ENCODE measurements at places on chromosomes 7 and 10.

- no peaks in the 10 kb centered on the region for H3K36me3 ChIP-seq
- no peak for DNase-seq
- no peak overlapping the region for H3K4me3 ChIP-seq
- H3K27ac ChIP-seq, result no peak overlapping the region
These were observed 35.9 kb downstream of the IL6 start for GRCh38 chr7:22762866-22763265.

DNA sequence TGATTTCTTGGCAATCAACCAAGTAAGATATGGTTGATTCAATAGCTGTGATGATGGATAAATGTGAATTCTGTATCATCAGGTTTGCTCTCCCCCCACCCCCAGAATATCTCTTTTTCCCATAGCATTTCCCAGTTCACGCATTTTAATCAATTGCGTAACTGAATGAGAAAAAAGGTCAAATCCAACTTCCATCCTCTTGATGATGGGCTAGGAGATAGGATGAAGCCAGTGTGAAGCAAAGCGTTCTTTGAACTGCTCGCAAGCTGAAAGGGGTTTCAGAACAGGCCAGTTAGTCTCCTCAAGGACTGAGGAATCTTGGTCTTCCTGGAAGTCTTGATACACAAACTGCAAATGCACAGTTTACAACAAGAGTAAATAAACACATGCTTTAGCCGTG, 94.5 kb upstream of the ARMC3 start:
- no peaks in the 10 kb centered on the region for H3K36me3 ChIP-seq
- H3K4me3 ChIP-seq, result no peak overlapping the region

GRCh38 chr10:98172495-98172894, 38.0 kb downstream of the R3HCC1L start:
- no peaks in the 10 kb centered on the region for H3K27me3 ChIP-seq
- no peak overlapping the region for H3K4me3 ChIP-seq
- H3K36me3 ChIP-seq, result no peaks in the 10 kb centered on the region
- peaks cover 1% of the 10 kb centered on the region for H3K4me1 ChIP-seq
- no peak for DNase-seq

DNA sequence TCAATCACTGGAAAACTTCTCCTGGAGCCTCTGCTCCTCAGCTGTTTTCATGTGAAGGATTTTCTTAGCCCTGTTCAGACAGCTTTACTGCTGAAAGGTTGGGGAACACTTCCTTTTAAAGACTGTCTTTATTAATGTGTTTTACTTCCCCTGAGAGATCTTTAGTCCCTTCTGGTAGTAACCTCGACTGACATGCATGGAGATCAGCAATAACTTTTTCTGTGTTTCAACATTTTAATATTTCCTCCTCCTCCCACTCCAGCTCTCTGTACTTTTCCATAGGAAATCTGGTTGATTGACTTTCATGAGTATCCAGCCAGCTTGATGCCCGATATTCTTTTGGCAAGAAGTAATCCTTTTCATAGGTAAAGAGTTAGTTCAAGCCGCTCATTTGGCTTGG, 62.7 kb upstream of the STRIP2 start:
- H3K4me1 ChIP-seq, result no peaks in the 10 kb centered on the region
- DNase-seq, result no peak
- no peak overlapping the region for H3K27ac ChIP-seq
- H3K36me3 ChIP-seq, result no peaks in the 10 kb centered on the region
- no peaks in the 10 kb centered on the region for H3K27me3 ChIP-seq
- no peak overlapping the region for H3K4me3 ChIP-seq

GRCh38 chr10:33263453-33263852, 71.0 kb downstream of the NRP1 start:
- DNase-seq, result no peak
- no peak overlapping the region for H3K27ac ChIP-seq
- no peaks in the 10 kb centered on the region for H3K27me3 ChIP-seq
- H3K4me3 ChIP-seq, result no peak overlapping the region
- no peaks in the 10 kb centered on the region for H3K4me1 ChIP-seq
- H3K36me3 ChIP-seq, result no peaks in the 10 kb centered on the region

DNA sequence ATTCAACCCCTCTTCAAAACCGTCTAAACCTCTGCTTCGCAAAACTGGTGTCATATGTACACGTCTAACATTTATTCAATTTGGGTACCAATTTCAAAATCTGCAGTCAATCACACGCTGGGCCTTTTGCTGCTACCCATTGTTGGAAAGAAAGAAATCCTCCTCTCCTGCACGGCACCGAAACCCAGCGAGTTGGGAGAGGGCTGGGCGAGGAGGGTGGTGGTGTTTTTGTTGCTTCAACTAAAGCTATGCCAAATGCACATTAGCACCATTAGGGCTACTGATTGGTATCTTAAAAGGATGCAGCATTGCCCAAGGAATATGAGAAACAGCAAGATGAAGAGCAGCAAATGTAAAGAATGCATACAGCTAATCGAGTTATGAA, 7.8 kb downstream of the EBF3 start:
- no peak overlapping the region for H3K4me3 ChIP-seq
- no peak overlapping the region for H3K27ac ChIP-seq
- peaks cover 5% of the 10 kb centered on the region for H3K27me3 ChIP-seq
- peaks cover 3% of the 10 kb centered on the region for H3K4me1 ChIP-seq

- peak overlapping the region; percentile 40 for H3K27ac ChIP-seq
- peaks cover 34% of the 10 kb centered on the region for H3K4me1 ChIP-seq
- H3K27me3 ChIP-seq, result no peaks in the 10 kb centered on the region
- no peaks in the 10 kb centered on the region for H3K36me3 ChIP-seq
- no peak for DNase-seq
These were observed 197.0 kb downstream of the PLXNA4 start for GRCh38 chr7:132379292-132379691.

DNA sequence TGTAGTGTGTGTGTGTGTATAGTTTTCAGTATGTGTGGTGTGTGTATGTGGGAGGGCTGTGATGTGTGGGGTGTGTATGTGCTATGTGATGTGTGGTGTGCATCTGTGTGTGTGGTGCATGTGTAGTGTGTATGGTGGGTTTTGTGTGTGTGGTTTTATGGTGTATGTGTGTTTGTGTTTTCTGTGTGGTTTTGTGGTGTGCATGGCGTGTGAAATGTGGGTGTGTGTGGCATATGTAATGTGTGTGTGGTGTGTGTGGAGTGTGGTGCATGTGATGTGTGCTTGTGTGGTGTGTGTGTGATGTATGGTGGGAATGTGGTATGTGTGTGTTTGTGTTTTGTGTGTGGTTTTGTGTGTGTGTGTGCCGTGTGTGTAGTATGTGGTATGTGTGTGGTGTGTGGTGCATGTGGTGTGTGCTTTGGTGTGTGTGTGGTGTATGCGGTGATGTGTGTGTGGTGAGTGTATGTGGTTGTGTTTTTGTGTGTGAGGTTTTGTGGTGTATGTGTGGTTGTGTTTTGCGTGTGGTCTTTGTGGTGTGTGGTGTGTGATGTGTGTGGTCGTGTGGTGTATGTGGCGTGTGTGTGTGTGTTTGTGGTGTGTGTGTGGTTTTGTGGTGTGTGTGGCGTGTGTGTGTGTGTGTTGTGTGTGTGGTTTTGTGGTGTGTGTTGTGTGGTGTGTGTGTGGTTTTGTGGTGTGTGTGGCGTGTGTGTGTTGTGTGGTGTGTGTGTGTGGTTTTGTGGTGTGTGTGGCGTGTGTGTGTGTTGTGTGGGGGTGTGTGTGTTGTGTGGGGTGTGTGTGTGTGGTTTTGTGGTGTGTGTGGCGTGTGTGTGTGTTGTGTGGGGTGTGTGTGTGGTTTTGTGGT, 18.0 kb upstream of the PPP2R2D start:
- peaks cover 2% of the 10 kb centered on the region for H3K4me1 ChIP-seq
- no peaks in the 10 kb centered on the region for H3K36me3 ChIP-seq
- H3K4me3 ChIP-seq, result no peak overlapping the region

DNA sequence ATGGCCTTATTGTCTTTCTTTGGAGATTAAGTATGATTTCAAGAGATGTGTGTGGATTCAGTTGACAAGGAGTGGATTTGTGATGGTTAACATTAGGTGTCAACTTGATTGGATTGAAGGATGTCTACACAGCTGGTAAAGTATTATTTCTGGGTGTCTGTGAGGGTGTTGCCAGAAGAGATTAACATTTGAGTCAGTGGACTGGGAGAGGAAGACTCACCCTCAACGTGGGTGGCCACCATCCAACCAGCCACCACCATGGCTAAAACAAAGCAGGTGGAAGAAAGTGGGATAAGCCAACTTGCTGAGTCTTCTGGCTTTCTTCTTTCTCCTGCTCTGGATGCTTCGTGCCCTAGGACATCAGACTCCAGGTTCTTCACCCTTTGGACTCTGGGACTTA, 76.1 kb downstream of the GPR37 start:
- no peak overlapping the region for H3K27ac ChIP-seq
- H3K36me3 ChIP-seq, result no peaks in the 10 kb centered on the region
- no peak for DNase-seq
- H3K4me3 ChIP-seq, result no peak overlapping the region
- H3K4me1 ChIP-seq, result no peaks in the 10 kb centered on the region

GRCh38 chr10:68106656-68107055, 2.6 kb upstream of the MYPN start:
- no peak overlapping the region for H3K27ac ChIP-seq
- DNase-seq, result no peak
- no peak overlapping the region for H3K4me3 ChIP-seq
- no peaks in the 10 kb centered on the region for H3K27me3 ChIP-seq
- no peaks in the 10 kb centered on the region for H3K36me3 ChIP-seq

DNA sequence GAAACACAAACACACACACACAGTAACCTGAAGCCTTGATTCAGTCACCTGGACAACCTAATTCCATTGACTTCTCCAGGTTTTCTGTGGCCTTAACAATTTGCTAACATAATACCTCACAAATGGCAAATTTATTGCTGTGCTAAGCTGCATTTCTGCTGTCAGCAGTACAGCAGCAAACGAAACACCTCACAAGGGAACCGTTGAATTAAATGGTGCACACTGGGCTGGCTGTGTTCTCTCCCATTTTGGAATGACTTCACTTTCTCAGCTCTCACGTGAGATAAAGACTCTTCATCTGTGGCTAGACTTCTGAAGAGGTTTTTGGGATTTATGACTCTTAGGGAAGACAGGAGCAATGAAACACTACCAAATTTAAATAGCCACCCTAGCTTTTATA, 152.5 kb downstream of the GPR158 start:
- H3K36me3 ChIP-seq, result no peaks in the 10 kb centered on the region
- no peak for DNase-seq
- no peak overlapping the region for H3K4me3 ChIP-seq

DNA sequence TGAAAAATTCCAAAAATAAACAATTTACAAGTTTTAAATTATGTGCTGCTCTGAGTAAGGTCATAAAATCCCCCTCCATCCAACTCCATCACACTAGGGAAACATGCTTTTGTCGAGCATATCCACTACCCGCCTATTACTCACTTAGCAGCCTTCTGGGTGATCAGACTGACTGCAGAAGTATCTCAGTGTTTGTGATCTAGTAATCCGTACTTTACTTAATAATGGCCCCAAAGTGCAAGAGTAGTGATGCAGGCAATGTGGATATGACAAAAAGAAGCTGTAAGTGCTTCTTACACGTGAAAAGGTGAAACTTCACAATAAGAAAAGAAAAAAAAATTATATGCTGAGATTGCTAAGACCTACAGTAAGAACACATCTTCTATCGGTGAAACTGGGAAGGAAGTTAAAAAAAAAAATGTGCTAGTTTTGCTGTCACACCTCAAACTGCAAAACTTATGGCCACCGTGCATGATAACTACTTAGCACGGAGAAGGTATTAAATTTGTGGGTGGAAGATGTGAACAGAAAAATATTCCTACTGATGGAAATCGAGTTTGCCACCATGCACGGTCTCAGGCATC, 43.2 kb downstream of the SEMA3C start:
- H3K27me3 ChIP-seq, result no peaks in the 10 kb centered on the region
- H3K4me1 ChIP-seq, result no peaks in the 10 kb centered on the region
- H3K36me3 ChIP-seq, result no peaks in the 10 kb centered on the region

DNA sequence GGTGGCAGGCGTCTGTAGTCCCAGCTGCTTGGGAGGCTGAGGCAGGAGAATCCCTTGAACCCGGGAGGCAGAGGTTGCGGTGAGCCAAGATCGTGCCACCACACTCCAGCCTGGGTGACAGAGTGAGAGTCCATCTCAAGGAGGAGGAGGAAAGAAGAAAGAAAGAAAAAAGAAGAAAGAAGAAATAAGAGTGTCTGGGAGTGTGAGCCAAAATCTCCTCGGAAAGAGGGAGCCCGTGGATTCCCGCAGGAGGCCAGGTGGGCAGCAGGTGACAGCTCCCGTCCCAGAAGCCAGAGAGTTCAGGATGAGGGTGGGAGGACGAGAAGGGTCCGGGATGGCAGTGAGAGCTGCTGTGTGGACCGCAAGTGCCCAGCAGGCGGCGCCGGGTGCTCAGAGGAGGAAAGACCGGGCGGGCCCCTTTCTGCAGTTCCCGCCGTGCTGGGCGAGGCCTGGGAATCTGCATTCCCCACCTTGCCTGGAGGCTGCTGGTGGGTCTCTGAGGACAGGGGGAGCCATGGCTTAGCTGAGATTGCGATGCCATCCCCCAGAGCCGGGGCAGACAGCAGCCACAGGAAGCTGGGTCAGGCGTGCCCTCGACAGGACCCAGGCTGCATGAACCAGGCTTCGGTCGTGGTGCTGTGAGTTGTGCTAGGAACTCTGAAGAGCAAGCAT, 17.1 kb upstream of the AMZ1 start:
- H3K27me3 ChIP-seq, result no peaks in the 10 kb centered on the region
- no peaks in the 10 kb centered on the region for H3K4me1 ChIP-seq
- DNase-seq, result peak; percentile 75
- no peak overlapping the region for H3K4me3 ChIP-seq
- H3K27ac ChIP-seq, result no peak overlapping the region

- H3K4me3 ChIP-seq, result no peak overlapping the region
- H3K27ac ChIP-seq, result no peak overlapping the region
- no peak for DNase-seq
- no peaks in the 10 kb centered on the region for H3K4me1 ChIP-seq
- H3K36me3 ChIP-seq, result no peaks in the 10 kb centered on the region
These were observed 229.5 kb downstream of the ARHGAP21 start for GRCh38 chr10:24494236-24494635.

DNA sequence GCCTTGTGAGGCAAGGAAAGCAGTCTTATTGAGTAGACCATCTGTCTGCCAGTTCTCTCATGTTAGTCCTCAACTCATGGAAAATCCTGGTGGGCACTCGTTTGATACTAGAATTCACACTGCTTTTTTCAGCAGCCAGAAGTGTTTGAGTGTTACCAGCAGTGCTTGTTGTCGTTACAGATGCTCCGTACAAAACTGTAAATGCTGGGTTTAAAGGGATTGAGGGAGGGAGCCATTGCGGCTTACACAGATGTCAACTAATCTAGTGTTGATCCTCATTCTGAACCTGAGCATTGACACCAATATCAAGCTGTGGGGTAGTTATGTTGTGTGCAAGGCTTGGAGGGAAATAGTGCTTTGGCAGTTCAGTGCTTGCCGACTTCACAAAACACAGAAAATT, 348.6 kb downstream of the AUTS2 start:
- H3K4me3 ChIP-seq, result no peak overlapping the region
- DNase-seq, result no peak
- no peaks in the 10 kb centered on the region for H3K27me3 ChIP-seq
- H3K36me3 ChIP-seq, result no peaks in the 10 kb centered on the region
- H3K27ac ChIP-seq, result no peak overlapping the region

Measured in ovary (tissue), 10 donors.